Effector CD4-positive, alpha-beta T cell (primary cell): ENCODE measurements at places on chromosomes 13 and 19.
A peak's percentile ranks its signal among the peaks of the same experiment; 100 is the strongest.

DNA sequence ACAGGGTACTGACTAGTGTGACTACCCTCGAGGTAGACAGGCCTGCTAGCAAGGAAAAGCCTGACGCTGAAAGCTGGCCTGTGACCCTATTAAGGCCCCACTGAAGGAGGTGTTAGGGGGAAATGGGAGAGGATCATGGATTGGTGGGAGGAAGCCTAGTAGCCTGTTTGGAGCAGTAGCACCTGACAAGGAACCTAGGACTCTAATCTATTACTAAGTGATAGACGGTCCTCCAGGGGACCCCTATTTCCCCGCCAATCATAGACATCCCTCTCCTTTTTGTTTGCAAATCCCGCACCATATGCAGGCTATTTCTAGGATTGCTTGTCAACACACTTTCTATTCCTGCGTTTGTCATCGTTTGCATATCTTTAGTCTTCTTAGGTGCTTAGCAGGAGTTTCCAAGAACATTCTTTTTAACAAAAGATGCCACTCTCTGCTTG, 1338.8 kb upstream of the MIR17HG start:
- DNase-seq, result no peak

DNA sequence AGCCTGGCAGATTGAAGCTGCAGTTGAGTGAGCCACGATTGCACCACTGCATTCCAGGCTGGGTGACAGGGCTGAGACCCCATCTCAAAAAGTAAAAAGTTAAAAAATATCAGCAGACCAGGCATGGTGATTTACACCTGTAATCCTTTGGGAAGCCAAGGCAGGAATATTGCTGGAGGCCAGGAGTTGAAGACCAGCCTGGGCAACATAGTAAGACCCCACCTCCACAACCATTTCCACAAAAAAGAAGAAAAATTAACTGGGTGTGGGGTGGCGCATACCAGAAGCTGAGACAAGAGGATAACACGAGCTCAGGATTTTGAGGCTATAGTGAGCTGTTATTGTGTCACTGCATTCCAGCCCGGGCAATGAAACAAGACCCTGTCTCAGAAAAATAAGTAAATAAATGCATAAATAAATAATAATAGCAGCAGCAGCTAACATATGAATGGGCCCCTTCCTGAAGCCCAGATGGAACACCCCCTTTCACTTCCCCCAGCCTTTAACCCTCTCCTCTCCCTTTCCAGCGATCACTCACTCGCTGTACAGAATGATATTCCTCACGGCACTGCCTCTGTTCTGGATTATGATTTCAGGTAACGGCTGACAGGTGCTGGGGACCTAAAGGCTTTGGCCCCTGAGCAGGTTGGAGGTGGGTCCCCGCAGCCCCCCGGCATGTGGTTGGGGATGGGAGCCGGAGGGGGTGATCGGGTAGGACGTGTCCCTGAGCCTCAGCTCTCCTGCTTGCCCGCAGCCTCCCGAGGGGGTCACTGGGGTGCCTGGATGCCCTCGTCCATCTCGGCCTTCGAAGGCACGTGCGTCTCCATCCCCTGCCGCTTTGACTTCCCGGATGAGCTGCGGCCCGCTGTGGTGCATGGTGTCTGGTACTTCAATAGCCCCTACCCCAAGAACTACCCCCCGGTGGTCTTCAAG, 3.2 kb downstream of the MAG start:
- no peak for DNase-seq

DNA sequence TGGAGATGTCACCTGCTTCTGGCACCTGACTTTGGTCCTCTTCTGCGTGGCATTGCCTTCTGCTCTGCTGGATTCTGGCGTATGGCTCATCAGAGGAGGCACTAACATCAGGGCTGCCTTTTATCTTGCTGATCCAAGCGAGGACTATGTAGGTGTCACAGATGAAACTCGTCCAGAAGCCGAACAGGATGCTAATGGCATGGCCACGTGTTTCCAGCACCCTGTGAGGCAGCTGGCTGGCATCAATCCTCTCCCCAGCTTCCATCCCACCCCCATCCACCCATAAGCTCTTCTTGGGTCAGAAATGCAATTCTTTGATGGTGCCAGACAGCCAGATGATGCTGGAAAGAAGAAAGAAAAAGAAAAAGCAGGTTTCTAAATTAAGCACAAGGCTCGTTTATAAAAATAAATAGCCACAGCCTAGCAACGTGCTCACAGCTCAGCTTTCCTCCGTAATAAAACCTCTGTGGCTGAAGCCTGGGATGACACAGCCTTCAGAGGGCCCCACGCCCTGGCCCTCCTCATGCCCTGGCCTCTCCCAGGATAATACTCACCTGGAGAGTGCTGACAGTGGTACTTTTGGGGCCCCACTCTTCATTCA, 212.9 kb upstream of the SERP2 start:
- DNase-seq, result no peak

DNA sequence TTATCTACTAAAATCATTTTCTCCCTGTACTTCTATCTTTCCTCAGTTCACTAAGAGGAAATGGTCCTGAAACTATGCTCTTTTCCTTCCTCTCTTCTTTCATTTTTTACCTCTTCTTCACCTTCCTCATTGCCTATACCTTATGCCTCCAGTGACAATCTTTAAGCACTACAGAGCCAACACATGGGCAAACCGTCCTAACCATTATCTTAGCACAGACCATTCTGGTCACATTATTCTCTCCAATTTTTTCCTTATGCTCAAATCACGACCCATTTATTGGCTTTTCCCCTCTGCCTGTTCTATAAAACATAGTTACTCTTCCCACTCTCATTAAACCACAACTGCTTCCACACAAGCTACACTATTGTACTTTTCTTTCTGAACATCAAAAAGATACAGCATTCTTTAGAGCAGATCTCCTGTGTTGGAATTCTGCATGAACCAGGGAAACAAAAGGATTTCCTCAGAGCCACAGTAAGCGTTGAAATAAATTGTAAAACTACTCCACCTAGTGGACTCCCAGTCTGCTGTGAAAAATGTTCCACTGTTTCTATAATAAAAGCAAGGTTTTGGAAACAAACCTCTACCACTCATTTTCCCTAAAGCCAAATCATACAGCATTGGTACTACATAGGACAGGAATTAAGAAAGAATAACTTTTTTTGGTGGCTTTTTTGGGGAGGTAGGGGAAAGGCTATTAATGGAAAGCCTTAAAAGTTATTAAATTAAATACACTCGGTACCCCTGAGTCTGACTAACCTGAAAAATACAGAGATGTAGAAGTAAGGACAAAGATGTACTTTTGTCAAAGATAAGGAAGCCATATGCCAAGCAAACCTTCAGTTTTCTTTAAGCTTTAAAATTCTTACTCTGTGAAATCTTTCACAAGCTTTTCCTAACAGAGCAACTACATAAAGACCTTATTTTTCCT, 19.5 kb downstream of the NUFIP1 start:
- DNase-seq, result no peak

GRCh38 chr13:68944272-68944671, 1163.4 kb upstream of the ATXN8OS start:
- DNase-seq, result no peak

DNA sequence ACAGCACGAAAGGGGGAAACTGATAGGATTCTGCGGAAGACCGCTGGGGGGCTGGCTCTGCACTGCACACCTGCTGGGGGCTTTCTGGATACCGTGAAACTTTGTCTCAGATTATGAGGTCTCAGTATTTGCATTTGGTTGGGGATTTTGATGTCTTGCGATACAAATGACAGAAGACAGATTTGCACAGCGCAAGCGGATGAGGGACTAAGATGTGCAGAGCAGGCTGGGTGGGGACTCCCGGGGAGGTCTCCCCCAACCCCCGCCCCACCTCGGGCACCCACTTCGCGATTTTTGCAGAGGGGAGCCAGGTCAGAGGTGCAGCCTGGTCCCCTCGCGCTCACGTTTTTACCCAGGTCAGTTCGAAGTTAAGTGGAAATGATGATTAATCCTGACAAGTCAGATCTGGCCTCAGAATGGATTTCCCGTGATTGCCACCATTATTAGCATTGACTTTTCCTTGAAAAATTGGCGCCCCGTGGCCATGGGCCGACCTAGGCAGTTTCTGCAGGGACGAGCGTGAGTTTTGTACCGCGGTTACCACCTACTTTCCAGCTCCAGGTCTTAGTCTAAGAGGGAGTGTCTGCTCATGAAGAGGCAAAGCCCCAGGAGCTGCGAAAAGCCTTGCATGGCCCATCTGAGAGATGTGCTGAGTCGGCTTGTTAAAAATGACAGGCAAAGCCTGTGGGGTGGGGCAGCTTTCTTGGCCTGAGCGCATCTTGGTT, 1.3 kb upstream of the GJB2 start:
- DNase-seq, result no peak

GRCh38 chr13:56349866-56350265, 790.9 kb upstream of the PRR20A start:
- DNase-seq, result no peak

DNA sequence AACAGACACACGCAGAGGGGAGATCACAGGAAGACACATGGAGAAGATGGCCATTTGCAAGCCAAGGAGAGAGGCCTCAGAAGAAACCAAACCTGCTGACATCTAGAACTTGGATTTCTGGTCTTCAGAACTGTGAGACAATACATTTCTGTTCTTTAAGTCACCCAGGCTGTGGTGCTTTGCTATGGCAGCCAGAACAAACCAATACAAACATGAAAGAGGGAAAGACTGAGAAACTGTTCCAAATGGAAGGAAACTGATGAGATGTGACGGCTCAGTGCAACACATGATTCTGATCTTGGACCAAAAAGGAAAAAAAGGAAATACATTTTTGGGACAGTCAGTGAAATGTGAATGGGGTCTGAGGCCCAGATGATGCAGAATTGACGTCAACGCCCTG, 30.2 kb upstream of the SACS start:
- DNase-seq, result no peak

DNA sequence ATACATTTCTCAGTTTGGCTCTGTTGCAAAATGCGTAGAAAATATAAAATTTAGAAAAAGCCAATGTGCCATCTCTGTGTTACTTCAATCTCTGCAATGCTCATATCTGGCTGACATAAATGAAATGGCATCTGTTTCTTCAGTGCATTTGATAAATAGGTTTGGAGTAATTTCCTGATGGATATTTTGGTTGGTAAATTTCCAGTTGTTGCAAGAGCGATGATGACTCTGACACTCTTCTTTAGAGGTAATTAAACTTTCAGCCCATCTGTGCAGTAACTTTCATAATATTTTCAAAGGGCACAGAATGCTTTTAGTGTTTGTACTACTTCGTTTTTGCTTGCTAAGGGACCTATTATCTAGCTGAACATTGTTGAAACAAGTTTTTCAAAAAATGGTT, 1286.4 kb downstream of the PCDH9 start:
- DNase-seq, result no peak

DNA sequence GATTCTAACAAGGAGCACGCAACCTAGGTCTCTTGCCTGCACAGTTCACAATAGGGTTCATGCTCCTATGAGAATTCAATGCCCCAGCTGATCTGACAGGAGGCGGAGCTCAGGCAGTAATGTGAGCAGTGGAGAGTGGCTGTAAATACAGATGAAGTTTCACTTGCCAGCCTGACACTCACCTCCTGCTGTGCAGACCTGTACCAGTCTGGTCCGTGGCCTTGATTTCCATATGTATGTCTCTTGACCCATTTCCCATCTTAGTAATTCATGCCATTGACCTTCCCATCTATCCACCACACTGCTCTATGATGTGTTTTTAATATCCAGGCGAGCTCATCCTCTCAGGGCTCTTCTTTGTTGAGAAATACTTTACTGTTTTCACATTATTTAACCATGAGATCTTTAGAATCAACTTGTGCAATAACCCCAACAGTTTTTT, 95.2 kb downstream of the LRCH1 start:
- DNase-seq, result no peak

DNA sequence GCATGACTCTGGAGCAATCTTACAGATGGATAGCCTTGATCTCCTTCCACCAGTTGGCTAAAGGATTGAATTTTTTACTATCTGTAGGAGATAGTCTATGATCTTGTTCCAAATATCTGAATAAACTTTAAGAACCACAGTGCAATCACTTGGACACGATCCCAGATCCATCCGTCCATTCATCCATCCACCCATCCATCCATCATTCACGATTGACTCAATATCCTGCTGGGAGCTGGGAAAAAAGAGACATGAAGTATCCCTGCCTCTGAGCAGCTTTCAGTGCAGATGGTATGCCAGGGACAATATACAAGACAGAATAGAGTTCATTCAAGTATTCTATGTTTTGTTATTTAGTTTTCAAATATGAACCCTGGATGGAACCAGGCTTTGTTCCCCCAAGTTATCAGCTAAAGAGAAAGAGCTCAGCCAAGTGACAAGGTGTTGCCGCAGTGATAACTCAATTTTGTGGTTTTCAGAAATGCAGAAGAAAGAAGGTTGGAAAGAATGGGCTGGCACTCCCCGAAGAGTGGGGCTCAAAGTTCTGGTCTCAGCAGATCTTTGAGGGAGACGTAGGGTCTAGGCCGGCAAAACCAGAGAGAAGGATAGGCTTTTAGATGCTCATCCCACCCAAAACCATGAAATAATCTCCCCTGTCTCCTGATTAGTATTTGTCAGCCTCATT, 66.3 kb downstream of the IRS2 start:
- DNase-seq, result no peak

GRCh38 chr13:32587811-32588170, 1.5 kb downstream of the PDS5B start:
- DNase-seq, result no peak

GRCh38 chr19:56080669-56081401, 40.3 kb downstream of the ZNF787 start:
- DNase-seq, result peak; percentile 49

GRCh38 chr13:24747248-24748060, 16.5 kb upstream of the RNF17 start:
- DNase-seq, result no peak

GRCh38 chr19:6660930-6661329, 9.0 kb downstream of the TNFSF14 start:
- no peak for DNase-seq

GRCh38 chr13:85995788-85996418, 196.7 kb upstream of the SLITRK6 start:
- no peak for DNase-seq

DNA sequence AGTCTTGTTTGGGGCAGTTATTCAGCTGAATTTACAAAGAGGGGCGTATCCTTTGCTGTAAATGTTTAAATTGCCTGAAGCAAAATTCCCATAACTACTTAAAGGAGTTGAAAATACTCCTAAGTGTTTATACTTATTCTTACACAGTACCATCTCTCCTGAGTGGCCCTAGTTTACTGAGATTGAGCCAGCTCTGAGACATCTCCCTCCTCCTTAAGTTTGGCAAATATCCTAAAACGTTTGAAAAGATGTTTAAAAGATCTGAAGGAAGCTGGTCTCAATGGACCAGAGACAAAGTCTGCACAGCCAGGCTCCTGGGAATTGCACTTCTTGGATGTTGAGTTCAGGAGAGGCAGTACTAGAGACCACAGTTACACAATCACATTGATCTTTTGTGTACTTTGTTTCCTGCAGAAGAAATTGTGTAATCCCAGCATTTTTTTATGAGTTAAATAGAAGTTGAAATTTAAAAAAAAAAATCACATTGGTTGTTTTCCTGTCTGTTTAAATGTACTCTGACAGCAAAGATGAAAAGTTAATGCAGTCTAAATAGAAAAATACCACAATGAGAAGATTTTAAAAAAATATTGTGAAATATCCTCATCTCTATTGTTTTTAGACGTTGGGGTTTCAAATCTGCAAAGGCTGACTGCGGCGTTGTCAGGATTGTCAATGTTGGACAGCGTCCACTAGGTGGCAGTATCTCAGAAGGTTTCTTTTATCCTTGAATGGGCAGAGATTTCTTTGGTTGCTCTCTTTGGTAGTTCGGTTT, 20.7 kb downstream of the TNFSF11 start:
- DNase-seq, result peak; percentile 29
